HFFc6 (cell line): ENCODE measurements at places on chromosomes 12 and 14. TPM values are rescaled to one million over a fixed set of nuclear protein-coding genes. Genes with fewer than 3 reads are reported as not detected.
A peak's percentile ranks its signal among the peaks of the same experiment; 100 is the strongest.

DNA sequence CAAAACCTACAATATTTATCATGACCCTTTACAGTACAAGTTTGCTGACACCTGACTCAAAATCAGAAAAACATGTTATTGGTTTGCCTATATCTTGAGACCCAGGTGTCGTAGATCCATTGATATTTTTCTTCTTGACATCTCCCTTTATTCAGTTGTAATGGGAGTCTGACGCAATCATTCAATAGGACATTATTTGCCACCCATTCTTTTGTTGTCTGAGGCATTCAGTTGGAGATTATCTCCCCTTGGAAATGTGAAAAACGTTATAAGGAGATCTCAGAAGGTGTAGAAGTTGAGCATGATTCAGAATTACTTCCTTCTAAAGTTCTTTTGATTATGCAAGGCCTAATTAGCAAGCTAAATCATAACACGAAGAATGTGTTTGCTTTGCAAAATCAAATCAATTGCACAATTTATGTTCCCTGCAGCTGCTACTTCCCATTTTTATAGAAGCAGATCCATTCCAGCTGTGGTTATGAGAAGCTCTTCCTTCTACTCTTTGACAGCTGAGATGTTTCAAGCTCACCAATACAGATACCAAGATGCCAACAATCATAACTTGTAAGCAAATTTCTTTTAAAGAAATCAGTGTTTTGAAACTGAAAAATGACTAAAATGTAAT, 228.2 kb upstream of the SYT1 start:
- no peaks in the 10 kb centered on the region for H3K27me3 ChIP-seq
- no peak overlapping the region for H3K4me3 ChIP-seq
- no peaks in the 10 kb centered on the region for H3K4me1 ChIP-seq
- no peaks in the 10 kb centered on the region for H3K36me3 ChIP-seq
- H3K27ac ChIP-seq, result no peak overlapping the region
- DNase-seq, result no peak

DNA sequence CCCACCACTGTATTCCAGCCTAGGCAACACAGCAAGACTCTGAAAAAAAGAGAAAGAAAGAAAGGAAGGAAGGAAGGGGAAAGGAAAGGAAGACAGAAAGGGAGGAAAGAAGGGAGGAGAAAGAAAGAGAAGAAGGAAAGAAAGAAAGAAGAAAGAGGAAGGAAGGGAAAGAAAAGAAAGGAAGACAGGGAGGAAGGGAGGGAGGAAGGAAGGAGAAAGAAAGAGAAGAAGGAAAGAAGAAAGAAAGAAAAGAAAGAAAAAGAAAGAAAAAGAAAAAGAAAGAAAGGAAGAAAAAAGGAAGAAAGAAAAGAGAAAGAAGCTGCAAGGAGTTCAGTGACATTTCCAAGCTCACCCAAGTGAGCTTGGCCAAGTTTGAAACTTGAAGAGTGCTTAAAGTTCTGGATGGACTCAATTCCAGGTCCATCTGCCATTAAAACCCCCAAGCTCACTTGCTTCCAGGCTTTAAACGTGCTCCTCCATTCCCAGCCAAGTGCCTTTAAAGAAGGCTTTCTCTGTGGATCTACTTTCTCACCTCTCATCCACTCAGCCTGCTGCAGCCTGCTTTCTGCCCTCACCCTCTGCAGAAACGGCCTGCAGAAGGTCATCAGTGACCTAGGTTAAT, 101.5 kb downstream of the VCPKMT start:
- peaks cover 61% of the 10 kb centered on the region for H3K4me1 ChIP-seq
- peaks cover 6% of the 10 kb centered on the region for H3K36me3 ChIP-seq
- H3K27me3 ChIP-seq, result no peaks in the 10 kb centered on the region; the same call in none of the 2 replicates
- no peak for DNase-seq
- no peak overlapping the region; the same call in 1 of the 2 replicates for H3K27ac ChIP-seq

The PHETA1 gene
- total RNA-seq, result 13.8 to 14.8 TPM (median 13.9 TPM) in 3 replicates

DNA sequence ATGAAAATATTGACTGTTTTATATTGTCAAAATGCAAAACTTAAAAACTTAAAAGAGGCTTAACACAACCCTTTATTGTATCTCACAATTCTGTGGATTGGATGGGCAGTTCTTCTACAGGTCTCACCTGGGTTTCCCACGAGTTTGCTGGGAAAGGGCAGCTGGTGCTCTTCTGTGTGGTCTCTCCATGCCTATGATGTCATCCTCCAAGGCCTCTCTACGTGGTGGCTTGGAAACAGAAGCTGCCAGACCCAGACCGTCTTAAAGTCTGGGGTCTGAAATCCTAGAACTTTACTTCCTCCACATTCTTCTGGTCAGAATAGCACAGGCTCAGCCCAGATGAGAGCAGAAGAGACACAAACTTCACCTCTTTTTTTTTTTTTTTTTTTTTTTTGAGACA, 36.5 kb upstream of the KICS2 start:
- no peak for DNase-seq
- no peaks in the 10 kb centered on the region for H3K36me3 ChIP-seq
- no peak overlapping the region for H3K4me3 ChIP-seq
- peaks cover 15% of the 10 kb centered on the region; the same call in 1 of the 2 replicates for H3K4me1 ChIP-seq

DNA sequence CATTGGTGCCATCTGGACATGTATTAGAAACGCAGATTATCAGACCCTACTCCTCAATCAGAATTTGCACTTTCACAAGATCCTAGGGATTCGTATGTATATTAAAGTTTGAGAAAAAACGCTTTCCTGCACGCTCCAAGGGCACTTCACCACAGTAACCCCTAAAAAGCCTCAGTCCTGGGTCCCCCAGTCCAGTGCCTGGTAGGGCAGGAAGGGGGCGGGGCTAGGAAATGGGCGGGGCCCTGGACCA, 369 bp downstream of the DEPDC4 start:
- H3K4me3 ChIP-seq, result peak overlapping the region; percentile 99
- DNase-seq, result no peak
- peaks cover 3% of the 10 kb centered on the region for H3K27me3 ChIP-seq
- no peaks in the 10 kb centered on the region for H3K36me3 ChIP-seq
- H3K27ac ChIP-seq, result peak overlapping the region; percentile 98

DNA sequence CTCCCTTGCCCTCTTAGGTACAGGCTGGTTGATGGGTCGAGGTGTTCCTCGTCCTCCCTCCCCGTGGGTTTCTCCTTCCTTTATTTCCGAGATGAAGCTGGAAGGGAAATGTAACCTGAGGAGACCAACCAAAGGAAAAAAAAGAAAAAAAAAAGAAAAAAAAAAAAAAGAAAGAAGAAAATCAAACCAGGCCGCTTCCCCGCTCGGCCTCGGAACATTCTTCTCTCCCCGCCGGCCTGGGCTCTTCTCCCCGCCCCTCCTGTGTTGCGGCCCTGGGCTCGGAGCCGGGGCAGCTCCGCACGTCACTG, 1.6 kb upstream of the NFATC4 start:
- no peak for DNase-seq
- no peaks in the 10 kb centered on the region for H3K36me3 ChIP-seq
- H3K27me3 ChIP-seq, result peaks cover 2% of the 10 kb centered on the region; the same call in 1 of the 2 replicates

GRCh38 chr12:6735448-6736191, 11.8 kb downstream of the COPS7A start:
- H3K36me3 ChIP-seq, result peaks cover 13% of the 10 kb centered on the region; the same call in 1 of the 2 replicates
- H3K27me3 ChIP-seq, result no peaks in the 10 kb centered on the region
- peak; percentile 59 for DNase-seq
- H3K4me3 ChIP-seq, result no peak overlapping the region
- peak overlapping the region; percentile 84 for H3K27ac ChIP-seq
- H3K4me1 ChIP-seq, result peaks cover 17% of the 10 kb centered on the region

DNA sequence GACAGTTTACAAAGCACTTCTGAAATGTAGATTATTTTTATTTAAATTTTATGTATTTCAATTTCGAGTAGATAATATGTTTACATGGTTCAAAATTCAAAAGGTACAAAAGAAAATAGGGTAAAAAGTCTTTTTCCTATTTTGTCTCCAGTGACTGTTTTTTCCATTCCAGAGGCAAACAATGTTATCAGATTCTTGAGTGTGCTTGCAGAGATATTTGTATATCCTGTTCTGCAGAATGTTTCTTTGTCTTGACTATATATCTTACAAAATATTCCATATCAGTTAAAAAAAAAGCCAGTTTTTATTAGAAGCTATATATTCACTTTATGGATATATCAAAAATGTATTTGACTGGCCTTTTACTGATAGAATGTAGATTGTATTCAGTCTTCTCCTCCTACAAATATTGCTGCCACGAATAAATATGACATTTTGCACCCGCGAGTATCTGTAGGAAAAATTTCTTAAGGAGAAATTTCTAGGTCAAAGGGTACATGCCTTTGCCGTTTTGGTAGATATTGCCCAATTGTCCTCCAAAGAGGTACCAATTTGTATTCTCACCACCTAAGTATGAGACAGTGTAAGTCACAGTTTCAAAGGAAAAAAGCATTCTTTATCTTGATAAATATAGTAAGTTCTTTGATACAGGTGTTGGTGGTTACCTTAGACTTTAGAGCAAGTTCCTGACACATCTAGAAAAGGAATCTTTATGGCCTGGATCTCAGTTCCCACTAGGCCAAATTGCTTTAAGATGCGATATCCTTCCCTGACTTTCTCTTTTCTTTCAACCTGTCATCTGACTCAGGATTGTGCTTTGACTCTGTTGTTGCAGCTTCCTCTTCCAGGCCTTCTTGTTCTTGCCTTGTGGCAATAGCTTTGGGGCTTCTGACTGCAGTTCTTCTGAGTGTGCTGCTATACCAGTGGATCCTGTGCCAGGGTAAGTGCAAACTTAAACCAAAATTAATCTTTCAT, 2.3 kb downstream of the KLRG1 start:
- no peaks in the 10 kb centered on the region for H3K36me3 ChIP-seq
- H3K27ac ChIP-seq, result no peak overlapping the region
- H3K4me3 ChIP-seq, result no peak overlapping the region
- DNase-seq, result no peak

The RASSF9 gene
- total RNA-seq, result 0.05 TPM in 2 of 3 replicates, not detected in the other

DNA sequence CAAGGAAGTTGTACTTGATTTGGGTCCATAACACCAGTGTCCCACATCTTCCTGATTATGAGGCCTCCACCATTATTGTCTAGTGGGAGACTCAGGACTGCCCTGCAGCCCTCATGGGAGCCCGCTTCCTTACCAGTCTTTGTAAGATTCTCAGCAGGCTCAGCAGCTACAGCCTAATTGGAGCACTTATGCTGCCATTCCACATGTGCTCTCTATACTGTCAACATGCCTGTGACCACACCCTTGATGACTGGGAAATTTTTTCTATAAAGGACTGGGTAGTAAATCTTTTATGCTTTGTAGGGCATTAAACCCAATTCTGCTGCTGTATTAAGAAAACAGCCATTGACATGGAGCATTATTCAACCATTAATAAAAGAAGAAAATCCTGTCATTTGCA, 145.5 kb upstream of the IGF1 start:
- H3K27ac ChIP-seq, result no peak overlapping the region
- no peak for DNase-seq
- H3K36me3 ChIP-seq, result peaks cover 27% of the 10 kb centered on the region
- no peak overlapping the region for H3K4me3 ChIP-seq
- no peaks in the 10 kb centered on the region for H3K4me1 ChIP-seq
